ENCODE measurements at places on chromosomes 5 and 9.

DNA sequence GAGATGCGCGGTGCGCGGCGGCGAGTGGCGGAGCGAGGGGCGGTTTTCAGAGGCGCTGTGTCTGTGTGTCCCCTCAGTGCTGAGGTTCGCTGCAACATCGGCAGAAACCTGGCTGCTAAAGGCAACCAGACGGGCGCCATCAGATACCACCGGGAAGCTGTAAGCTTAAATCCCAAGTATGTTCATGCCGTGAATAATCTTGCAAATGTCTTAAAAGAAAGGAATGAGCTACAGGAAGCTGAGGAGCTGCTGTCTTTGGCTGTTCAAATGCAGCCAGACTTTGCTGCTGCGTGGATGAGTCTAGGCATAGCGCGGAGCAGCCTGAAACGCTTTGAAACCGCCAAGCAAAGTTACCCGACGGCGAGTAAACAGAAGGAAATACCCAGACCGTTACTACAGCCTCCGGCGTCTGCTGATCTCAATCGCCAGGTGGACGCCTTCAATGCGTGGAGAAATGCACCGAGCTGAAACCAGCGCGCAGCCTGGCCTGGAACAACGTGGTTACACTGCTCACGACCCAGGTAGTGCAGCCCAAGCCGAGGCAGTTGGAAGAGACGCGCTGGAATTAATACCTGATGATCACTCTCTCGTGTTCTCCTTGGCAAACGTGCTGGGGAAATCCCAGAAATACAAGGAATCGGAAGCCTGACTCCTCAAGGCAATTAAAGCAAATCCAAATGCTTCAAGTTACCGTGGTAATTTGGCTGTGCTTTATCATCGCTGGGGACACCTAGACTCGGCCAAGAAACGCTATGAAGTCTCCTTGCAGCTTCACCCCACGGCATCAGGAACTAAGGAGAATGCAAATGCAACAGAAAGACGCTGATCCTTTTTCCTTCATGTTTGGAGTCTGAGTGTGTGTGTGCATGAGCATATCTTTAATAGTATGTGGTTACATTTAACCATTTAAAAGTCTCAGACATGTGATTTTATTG lies 15.9 kb downstream of the OR2V1 start:
- no peak for DNase-seq

GRCh38 chr5:125558466-125558865 lies 812.0 kb upstream of the ZNF608 start:
- DNase-seq = no peak

GRCh38 chr5:180353048-180353979 lies at the start of gene GFPT2:
TSS of gene GFPT2 (minus strand) at chr5:180353336. CDS start at chr5:180353217, 119 bp downstream.
- DNase-seq = peak; percentile 93

GRCh38 chr9:106796771-106797170 lies 66.2 kb upstream of the ZNF462 start:
- no peak for DNase-seq

- peak; percentile 74 for DNase-seq
These were observed 32.7 kb downstream of the ANXA2R start for GRCh38 chr5:43007246-43007910.

- DNase-seq = peak; percentile 72
These were observed 15.1 kb downstream of the GRAMD2B start for GRCh38 chr5:126438267-126438666.

DNA sequence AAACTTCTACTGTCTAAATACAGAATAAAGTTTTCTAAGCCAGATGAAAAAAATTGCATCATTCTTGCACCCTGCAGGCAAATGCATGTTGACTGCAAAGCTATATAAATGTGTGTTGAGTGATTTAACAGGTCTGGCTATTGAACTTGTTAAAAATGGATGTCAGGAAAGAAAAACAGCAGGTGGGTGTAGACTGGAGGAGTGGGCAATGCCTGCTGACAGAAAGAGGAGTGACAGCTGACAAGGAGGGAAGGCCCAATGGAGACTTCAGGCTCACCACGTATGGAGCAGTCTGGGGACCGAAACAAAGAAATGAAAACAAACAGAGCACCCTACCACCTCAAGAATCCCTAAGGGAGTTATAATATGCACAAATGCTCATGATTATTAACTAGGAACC lies 127.8 kb downstream of the GRIA1 start:
- DNase-seq = no peak

GRCh38 chr5:107248066-107248695 lies 422.6 kb downstream of the EFNA5 start:
- peak; percentile 40 for DNase-seq

DNA sequence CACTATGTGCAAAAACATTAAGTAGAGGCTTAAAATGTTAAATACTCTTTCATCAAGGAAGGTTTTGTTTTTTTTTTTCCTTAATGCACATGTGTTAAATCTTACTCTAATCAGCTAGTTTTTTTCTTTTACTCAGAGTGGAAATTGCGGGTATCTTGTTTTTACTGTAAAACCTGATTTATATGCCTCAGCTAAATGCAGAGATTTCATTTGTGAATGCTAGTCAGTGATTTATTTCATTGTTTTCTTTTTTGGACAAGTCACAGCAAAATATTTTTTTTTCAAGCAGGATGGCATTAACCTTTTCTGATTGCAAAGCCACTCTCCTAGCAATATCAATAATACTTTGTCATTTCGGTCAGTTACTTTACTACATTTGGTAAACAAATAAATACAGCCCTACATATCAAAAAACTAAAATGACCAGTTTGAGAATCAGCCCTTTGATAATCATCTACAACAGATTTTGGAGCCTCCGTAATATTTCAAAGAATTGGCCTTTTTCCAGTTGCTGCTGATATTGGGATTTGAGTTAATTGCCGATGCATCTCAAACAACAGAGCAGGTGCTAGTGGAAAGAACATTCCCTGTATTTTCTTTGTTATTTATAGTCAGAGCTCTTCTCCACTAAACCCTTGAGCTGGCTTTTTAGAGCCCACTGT lies 579.2 kb upstream of the ZNF608 start:
- DNase-seq = no peak

DNA sequence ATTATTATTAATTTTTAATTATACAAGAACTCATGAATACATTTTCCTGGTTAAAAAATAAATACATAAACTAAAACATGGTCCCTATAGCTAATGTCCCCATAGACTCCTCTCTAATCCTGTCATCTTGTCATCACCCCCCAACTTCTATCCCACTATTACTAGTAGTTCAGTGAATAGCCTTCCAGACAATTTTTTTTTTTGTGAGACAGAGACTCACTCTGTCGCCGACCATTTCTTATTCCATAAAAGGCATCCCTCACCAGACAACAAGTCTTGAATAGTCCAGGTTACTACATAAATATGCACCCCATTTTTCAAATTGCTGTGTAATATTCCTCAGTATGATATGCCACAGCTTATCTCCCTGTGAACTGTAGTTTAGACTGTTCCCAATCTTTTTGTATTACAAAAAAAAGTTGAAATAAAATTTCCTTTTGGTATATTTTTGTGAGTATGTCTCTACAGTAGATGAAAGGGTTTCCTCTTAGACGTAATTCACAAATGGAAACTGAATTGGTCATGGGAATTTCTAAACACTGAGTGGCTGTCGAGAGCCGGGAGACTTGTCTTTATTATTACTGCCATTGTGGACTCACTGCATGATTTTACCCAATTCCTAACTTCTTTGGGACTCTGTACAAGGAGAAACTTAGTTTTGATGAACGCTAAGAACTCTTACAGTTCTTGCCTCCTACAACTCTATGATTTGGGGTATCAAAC lies 6.4 kb upstream of the ABLIM3 start:
- no peak for DNase-seq

Measured in GM13976 (cell line).